ENCODE measurements at places on chromosomes 1 and 21.
A peak's percentile ranks its signal among the peaks of the same experiment; 100 is the strongest.

- no peak for DNase-seq
These were observed 421.4 kb upstream of the LRRC7 start for GRCh38 chr1:69146303-69146702.

- peak; percentile 59 for DNase-seq
These were observed 50.6 kb upstream of the MRPS6 start for GRCh38 chr21:34022627-34023335.

GRCh38 chr1:109812691-109813393, 49.1 kb upstream of the EPS8L3 start:
- DNase-seq, result no peak

GRCh38 chr1:177309880-177310279, 139.1 kb downstream of the BRINP2 start:
- DNase-seq, result no peak

All from activated CD4-positive, alpha-beta T cell treated with anti-CD3 and anti-CD28 coated beads for 48 hours (primary cell).